ENCODE measurements at places on chromosomes 4 and X.

- no peak for DNase-seq
Observed at GRCh38 chrX:15059474-15059873, 186.3 kb downstream of the MOSPD2 start.

GRCh38 chrX:133726642-133727041 lies 258.8 kb downstream of the GPC3 start:
- DNase-seq: no peak

GRCh38 chr4:130820448-130820847 lies 1724.5 kb downstream of the C4orf33 start:
- DNase-seq: no peak

DNA sequence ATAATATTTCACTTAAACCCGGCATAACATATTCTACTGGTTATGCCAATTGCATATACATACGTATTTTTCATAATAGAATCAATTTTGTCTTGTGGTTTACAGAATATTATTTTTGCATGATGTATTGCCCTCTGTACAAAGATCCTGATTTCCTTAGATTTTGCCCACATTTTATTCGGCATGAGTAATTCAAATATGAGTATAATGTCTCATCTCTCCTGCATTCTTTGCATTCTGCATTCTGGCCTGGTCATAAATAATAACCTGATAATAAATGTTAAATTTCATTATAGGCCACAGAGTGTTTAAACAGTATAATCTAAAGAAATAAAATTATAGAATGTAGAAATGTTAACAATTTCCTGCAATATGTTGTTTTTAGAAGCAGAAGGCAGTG lies 205.3 kb downstream of the TLL1 start:
- DNase-seq: no peak

DNA sequence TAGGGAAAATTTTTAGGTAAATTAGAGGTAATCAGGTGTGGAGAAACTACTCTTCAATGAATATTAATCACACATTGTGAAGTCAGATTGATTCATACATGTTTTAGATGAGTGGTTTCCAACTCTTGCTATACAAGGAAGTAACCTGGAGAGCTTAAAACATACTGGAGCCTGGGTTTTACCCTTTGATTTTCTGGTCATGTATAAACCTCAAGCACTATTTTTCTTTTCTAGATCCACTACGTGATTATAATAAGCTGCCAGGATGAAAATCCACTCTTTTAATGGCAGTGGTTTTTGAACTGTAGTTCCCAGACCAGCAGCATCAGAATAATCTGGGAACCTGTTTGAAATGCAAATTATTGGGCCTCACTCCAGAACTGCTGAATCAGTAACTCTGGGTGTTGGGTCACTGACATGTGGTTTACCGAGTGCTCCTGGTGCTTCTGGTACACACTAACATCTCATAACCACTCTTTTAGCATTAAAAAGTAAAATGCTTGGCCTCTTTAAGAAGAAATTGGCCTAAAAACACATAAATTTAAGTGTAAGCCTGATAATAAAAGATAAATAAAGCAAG lies 63.4 kb downstream of the DCAF12L1 start:
- DNase-seq: no peak

DNA sequence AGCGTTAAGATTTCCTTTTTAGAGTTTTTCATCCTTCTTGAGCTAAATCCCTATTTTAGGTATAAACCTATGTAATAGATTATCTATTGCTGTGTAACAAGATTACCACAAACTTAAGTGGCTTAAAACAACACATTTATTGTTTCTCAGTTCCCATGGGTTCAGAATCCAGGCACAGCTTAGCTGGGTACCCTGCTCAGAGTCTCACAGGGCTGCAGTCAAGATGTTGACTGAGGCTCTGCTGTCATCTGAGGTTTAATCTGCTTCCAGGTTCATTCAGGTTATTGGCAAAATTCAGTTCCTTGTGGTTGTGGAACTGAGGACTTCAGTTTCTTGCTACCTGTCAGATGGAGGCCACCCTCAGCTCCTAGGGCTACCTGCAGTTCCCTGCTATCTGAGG lies 60.9 kb downstream of the GK start:
- no peak for DNase-seq

- no peak for DNase-seq
Observed at GRCh38 chrX:92209936-92210335, 430.8 kb downstream of the PCDH11X start.

- no peak for DNase-seq
Observed at GRCh38 chr4:33162122-33162521, 2442.0 kb downstream of the PCDH7 start.

DNA sequence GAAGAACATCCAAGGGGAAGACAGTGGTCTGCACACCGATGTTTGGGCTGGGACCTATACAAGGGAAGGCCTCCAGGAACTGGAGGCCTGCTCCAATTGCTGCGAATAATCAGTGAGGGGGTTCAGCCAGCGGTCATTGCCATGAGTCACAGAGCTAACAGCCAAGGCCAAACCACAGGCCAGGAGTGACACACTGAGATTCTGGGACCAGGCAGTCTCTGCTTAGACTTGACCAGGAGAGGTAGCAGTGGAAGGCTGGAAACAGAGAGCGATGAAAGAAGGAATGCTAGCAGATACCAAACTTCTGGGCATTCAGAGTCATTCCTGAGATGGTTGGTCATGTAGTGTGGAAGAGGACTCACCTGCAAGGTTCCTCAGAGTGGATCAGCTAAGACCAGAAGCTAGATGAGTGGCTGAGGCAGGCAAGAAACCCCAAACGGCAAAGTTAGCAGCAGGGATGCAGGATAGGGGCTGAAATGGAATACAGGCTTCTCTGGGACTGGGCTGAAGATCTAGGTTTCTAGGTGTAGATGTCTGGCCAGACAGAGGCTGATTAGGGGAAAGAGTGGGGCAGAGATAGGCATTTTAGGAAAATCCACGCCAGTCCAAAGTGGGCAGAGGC lies 54.7 kb downstream of the CNGA2 start:
- DNase-seq: no peak

DNA sequence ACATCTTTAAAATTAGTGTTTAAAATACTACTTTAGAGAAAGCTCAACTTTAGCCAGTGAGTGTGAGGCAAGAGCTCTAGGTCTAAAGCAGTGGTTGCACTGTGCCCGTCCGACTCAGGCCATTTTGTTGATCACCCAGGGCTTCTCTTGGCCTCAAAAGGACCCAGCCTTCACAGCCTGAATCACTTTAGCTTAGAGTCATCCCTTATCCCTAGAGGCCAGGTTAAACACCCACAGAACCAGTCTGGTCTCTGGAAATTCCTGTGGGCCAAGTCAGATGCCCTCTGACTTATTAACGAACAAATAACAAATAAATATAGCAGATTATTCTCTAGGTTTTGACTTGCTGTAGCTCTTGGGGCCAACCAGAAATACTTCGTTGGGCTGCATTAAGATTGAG lies 102.3 kb downstream of the WWC2 start:
- no peak for DNase-seq

GRCh38 chrX:21708116-21708515 lies 49.8 kb downstream of the SMPX start:
- DNase-seq: no peak

- peak; percentile 2 for DNase-seq
Observed at GRCh38 chrX:151396042-151396824, 773 bp upstream of the VMA21 start.

DNA sequence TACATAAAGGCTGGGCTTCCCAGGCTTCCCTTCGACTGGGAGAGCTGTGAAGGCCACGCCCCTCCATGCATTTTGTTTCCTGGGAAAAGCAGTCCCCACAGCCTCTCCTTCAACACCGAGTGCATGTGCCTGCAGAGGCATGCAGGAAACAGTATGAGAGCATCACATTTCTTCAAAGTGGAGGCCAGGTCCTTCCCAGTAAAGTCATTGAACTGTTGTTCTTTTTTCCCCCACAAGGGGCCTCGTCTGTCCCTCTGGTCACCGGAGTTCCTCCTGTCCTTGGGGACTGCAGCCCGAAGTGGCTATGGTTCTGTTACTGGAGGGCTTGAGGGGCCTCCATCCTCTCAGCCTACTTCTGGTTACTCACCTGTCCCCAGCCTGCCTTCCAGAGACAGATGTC lies 56.0 kb downstream of the RAI2 start:
- DNase-seq: no peak

DNA sequence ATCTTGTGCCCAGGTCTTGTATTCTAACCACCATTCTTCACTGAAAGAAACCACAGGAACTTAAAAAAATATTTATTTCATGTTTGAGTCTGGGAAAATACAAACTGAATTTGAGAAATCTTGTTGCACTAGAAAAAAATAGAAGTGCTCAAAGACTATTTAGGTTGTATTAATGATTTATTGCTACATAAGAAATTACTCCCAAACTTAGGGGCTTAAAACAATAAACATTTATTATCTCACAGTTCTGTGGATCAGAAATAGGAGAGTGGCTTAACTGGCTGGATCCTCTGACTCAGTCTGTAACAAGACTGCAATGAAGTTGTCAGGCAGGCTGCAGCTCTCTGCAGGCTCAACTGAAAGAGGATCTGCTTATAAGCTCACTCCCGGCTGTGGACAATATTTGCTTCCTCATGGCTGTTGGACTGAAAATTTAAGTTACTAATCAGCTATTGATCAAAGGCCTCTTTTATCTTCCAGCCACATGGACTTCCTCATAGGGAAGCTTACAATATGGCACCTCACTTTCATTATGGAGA lies 295.4 kb upstream of the FAM241A start:
- no peak for DNase-seq

DNA sequence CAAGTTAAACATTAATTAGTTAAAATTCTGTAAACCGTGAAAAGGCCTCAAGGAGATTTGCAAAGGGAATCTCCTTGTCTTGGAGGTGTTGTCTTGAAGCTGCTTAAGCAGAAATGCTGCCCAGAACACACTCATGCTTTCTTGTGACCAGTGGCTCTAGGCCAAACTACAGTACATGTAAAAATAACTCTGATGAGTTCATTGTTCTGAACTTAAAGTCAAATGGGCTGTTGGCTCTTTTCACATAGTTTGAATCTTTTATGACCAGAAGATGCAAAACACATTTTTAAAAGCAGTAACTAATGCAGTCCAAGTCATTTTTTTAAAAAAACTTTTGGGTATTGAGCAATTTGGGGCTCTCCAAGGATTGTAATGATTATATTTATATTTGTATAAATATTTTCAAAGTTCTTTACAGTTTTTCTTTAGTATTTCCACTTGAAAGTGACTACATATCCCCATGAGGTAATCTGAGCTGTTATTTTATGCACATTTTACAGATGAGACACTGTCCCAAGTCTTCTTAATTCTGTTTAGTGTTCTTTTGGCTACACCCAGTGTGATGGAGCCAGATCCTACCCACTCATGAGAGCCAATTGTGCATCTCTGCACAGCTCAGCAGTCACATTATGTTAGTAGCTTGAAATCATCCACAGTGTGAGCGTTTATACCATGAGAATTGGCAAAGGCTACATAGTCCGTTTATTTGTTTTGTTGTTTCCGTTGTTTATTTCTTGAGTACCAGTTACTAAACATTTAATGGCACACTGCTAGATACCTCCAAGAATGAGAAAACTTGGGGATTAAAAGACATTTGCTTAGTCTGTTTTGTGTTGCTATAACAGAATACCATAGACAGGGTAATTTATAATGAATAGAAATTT lies 112.8 kb upstream of the ATXN3L start:
- DNase-seq: no peak

DNA sequence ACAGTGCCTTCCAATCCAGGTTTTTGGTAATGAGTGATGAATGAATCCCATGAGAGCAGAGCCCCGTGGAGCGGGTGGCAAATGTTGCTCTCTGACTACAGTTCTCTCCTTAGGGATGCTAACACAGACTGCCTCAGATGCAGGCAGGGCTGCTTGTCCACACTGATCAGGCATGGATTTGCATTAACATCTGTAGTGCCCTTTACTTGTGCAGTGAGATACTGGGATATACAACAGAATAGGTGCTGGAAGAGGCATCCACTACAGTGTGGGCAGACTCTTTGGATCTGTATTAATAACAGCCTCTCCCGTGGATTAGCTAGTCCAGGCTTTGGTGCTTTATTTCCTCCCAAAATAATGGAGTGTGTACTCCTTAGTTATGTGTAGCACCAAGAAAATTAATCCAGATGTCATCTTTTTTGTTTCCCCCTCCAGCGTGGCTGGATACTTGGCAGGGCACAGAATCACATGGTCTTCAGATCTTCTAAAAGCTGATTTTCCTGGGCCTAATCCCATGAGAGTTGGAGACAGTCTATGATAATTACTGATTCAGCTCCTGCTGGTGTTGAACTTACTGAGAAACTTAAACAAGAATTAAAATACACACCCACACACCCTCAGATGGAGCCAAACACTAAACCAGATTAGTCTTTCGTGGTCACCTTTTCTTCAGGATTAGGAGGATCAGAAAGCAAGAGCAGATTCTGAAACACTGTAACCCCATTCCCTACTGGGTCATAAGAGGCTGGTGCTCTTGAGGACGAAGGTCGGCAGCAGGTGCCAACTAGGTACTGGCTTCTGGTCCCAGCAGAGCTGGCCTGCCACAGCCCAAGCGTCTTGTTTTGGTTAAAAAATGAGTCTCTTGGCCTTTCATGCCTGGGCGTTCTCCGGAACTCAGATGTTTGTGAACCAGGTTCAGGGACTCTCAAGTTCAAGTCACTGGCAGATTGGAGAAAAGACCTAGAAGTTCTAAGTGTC lies 23.1 kb upstream of the NAP1L5 start:
- DNase-seq: no peak

DNA sequence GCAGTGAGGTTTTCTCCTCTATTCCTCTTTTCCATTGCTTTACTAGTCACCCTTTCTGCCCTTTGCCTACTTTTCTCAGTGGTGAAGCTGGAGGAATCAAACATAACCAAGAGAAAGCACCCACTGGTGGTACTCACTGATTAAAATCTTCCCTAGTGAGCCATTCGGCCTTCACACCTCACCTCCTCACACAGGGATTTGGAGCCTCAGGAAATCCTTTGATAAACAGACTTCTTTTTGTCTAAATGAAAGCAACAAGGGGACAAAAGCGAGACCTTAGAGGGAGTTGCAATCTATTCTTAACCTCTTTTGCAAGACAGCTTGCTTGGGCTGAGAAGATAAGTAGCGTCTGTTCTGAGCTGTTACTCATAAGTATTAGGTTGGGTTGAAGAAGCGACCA lies 572.6 kb downstream of the ZNF674 start:
- no peak for DNase-seq

DNA sequence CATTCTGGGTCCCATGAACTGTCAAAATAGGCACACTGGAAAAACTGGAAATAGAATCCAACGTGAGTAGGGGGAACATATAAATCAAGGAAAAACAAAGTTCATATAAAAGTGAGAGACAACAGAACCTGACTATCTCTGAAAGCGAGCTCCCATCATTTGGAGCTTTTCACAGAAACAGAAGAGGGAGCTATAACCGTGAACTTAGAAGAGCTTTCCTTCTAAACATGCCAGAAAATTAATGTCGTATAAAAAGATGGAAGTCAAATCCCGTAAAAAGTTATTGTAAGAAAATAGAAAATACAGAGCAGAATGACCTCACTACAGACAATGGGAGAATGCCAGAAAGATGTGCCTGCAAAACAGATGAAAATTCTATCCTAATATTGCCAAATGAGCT lies 23.9 kb upstream of the HSD17B10 start:
- DNase-seq: no peak

DNA sequence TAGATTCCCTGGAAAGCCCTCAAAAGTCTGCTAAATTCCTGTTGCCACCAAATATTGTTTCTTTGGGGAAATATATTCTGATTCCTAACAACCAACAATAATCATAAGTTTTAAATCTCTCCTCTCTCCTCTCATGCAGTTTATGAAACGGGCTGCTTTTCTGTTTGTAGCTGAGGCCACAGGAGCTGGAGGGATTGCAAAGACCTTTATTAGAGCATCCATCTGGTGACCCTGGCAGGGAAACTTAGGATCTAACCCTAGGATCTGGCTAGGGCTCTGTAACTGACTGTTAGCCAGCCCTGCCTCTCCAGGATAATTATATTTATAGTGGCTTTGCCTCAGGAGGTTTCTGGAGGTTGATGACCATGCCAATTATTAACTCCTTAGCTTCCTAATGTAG lies 56.9 kb downstream of the SMAD1 start:
- DNase-seq: no peak

Measured in stimulated activated CD4-positive, alpha-beta T cell treated with anti-CD3 and anti-CD28 coated beads, Interleukin-12 subunit alpha, Interleukin-12 subunit beta, amount 100 ng/mL, for 24 hours (primary cell).